Dorsolateral prefrontal cortex (tissue), 122 donors: ENCODE measurements at places on chromosomes 1 and 21.

GRCh38 chr21:38661197-38661871 is 144.4 kb upstream of the ETS2 start:
- no peak for DNase-seq

GRCh38 chr1:231778009-231778719 is 151.6 kb downstream of the DISC1 start:
- DNase-seq = no peak

DNA sequence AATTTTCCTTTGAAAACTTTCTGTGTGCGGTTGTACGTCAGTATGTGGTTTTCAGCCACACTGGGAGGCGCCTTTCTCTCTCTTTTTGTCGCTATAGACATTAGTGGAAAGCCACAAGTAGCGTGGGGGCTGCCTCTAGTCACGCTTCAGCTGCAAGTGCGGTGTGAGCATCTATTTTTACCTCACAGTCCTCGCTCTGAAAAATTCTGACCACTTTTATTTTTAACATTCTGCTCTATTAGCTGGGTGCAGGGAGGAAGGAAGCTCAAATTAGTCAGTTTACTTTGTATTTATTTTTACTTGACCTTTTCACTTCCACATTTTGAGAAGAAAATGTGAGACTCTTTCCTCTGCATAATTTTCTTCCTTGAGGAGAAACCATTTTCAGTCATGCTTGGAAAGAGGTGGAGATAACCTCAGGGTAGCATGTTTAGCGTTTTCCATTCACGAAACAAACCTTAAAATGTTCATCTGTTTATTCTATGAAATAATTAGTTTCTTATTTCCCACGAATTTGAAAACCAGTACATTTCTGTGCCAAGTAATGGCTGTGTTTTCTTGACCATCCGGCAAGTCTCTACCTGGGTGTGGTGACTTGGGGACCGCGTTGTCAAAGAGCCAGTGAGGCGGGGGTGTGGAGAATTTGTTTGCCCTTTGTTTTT is 35.6 kb downstream of the ADARB1 start:
- DNase-seq = no peak

DNA sequence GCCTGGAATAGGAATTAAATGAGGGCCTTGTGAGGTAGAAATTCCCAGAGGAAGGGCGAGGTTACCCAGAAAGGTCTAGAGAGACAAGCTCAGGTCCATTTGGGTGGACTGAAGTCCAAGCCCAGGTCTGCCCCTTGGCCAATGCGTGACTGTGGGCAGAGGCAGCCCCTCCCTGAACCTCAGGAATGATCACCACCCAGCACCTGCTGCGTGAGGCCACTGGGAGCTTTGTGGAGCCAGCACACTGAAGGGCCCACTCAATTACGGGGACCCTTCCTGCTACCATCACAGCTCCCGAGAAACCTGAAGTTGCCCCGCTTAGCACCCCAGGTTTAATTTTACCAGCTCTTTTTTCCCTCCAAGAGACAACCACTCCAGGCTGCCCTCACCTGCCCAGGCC is 6.5 kb upstream of the MATN1 start:
- no peak for DNase-seq

- no peak for DNase-seq
These were observed 148.0 kb downstream of the DHRS3 start for GRCh38 chr1:12469990-12470389.

DNA sequence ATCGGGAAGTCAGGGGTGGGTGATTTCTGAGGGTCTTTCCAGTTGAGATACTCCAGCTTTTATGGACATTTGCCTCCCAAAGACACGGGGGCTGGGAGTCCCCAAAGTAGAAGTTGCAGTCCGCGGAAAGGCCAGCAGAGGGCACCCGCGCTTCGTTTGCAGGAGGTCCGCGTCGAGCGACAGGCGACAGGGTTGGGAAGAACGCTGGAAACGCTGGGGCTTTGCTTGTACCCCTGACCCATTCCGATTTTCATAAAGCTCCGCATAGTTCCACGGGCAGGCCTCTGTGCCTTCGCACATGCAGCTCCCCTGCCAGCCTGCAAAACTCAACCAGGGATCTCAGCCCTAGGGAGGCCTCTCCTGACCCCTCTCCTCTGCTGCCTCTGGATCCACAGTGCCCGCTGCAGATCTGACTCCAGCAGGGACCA is 44.2 kb upstream of the LAPTM5 start:
- peak; percentile 88 for DNase-seq

- peak; percentile 43 for DNase-seq
These were observed 26.5 kb downstream of the HMGCS2 start for GRCh38 chr1:119742202-119742601.

- no peak for DNase-seq
These were observed 38.7 kb downstream of the DHX9 start for GRCh38 chr1:182877842-182878241.

- DNase-seq = no peak
These were observed 71.6 kb upstream of the TRAPPC10 start for GRCh38 chr21:43940329-43941050.

- no peak for DNase-seq
These were observed 13.7 kb downstream of the PSMA5 start for GRCh38 chr1:109412551-109412950.

- DNase-seq = no peak
These were observed 3.7 kb downstream of the GJB4 start for GRCh38 chr1:34763142-34763781.

GRCh38 chr21:36914244-36915013 is 52.0 kb downstream of the HLCS start:
- no peak for DNase-seq

DNA sequence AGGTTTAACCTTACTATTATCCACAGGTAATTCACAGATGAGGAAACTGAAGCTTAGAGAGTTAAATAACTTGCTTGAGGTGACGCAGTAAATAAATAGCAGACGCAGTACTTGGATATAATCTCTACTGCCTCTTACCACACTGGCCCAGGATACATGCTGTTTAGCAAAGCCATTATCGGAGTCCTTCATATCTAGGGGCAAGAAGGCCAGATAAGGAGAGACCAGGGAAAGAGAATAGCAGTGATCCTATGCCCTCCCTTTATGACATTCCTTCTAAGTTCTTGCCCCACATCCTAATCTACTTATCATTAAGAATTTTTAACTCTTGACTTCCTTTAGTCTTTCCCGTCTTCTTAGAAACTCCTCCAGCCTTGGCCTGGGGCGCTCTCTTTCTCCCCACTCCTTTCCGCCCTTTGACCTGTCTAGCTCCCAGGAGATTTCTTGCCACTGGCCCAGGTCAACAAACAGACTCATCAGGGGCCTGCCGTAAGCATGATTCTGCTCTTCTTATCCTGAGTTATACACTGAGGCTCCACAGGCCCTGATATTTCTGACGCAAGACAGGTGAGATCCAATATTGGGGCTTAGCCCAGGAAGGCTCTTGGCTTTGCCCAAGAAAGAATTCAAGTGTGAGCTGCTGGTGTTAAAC is 11.4 kb upstream of the SLAMF1 start:
- DNase-seq = no peak

- DNase-seq = peak; percentile 67
These were observed 5.9 kb upstream of the FNDC5 start for GRCh38 chr1:32876341-32877210.

DNA sequence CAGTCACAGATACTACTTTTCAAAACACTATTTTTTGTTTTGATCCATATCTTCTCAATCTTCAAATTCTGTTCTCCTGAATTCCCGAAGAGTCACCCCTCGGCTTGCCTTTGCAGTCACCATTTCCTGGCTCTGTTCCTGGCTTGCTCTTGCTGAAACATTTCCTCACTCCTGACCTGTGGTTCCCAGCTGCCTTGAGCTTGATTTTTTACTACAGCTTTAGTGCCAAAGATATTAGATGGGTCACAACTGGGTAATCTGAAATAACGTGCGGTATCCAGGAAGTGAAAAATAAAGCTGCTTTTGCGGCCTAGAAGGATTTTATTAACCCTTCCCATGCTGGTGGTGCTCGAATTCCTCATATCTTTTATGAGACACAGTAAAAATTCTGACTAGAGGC is 318.8 kb downstream of the PCP4 start:
- DNase-seq = no peak

DNA sequence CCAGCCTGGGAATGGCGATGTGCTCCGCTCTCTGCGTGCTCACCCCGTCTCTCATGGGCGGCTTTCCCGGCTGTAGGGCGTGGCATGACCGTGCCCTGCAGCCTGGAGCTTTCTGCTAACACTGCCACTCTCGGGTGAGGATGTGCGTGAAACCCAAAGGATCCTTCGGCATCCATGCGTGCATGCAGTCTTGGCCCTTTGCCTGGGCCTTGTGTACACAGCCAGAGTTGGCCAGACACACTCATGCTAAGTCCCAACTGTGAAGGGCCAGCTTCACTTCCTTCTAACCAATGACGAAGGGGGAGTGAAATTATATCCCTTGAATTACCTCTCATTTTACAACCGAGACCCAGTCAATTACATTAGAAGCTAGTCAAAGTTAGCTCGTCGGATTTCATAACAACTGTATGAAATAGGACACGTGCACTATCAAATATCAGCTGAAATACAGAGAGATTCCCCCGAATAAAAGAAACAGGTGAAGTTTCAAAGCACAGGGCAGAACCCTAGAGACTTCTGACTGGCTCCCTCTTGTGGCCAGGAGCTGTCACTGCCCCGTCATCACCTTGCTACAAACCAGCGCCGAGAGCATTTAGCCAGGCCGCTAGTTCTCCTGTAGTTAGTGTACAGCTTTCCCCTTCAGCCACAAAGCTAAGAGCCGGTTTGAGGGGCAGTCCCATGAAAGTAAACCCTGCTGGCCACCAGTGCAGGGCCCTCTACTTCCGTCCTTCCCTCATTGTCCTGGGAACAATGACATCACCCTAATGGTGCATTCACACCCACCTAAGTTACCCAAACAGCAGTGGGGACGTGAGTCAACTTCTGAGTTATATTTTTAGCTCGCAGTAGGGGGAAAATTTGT is 63.4 kb upstream of the COA6 start:
- DNase-seq = peak; percentile 59

- DNase-seq = no peak
These were observed 64.8 kb upstream of the BACH1 start for GRCh38 chr21:29233611-29234540.

GRCh38 chr1:103156966-103157365 is 48.6 kb upstream of the COL11A1 start:
- DNase-seq = no peak

GRCh38 chr21:16169102-16169511 is 439.3 kb downstream of the USP25 start:
- DNase-seq = no peak

GRCh38 chr1:204971517-204972336 is 71.3 kb upstream of the CNTN2 start:
- no peak for DNase-seq

DNA sequence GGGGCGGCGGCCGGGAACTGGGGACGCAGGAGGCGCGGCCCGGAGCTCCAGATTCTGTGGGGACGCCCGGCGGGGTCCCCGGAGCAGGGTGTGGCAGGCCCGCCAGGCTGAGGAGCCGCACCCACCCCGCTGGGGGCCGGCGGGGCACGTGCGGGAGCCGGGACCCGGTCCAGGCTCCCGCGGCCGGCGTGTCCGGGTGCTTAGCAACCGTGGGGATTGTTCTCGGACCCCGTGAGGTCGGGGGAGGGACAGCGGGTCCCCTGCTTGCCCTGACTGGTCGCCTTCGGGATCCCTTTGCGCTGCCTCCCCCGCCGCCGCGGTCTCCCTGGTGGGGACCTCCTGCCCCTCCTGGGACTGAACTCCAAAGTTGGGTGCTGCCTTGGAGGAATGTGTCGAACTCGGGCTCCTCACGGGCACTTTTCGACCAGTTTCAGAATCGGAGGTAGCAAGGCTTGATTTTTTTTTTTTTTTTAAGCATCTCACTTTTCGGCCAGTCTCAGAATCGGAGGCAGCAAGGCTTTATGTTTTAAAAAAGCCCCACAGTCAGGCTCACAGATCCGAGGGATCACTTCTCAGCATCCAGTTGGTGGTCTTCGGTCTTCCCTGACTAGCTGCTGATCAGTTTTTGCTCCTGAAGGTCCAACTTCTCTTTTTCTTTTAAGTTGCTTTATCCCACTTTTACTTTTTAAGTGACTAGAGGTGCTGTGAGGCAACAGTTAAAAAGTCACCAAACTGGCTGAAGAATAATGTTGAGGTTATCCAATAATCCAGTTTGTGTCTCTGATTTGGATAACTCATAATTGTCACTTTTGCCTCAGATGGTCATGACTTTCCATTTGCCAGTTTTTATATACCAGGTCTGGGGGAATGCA is 648 bp downstream of the FAM76A start:
- DNase-seq = peak; percentile 70

GRCh38 chr21:44428281-44428960 is 26.9 kb upstream of the LRRC3 start:
- DNase-seq = no peak

- DNase-seq = no peak
These were observed 27.7 kb upstream of the NGF start for GRCh38 chr1:115365738-115366137.

- DNase-seq = no peak
These were observed 116.3 kb upstream of the CACYBP start for GRCh38 chr1:174883409-174883808.

DNA sequence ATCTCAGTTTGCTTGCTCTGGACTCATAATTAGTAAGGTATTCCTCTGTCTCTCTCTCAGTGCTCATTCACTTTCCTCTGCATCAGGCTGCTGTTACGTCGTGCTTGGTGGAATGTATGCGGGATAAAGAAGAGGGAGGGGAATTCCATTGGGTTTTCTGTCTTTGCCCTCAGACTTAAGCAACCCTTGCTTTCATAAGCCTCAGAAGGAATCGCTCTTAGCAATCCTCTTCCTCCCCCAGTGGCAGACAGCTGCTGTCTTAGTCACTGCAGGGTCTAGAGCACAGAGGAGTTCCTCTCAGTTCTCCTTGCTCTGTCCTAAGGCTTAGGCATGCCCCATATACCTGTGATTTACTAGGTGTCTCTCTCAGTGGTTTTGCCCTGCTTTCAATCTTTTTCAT is 19.1 kb upstream of the NTMT2 start:
- no peak for DNase-seq

GRCh38 chr1:41354956-41355355 is 6.3 kb upstream of the FOXO6 start:
- no peak for DNase-seq

DNA sequence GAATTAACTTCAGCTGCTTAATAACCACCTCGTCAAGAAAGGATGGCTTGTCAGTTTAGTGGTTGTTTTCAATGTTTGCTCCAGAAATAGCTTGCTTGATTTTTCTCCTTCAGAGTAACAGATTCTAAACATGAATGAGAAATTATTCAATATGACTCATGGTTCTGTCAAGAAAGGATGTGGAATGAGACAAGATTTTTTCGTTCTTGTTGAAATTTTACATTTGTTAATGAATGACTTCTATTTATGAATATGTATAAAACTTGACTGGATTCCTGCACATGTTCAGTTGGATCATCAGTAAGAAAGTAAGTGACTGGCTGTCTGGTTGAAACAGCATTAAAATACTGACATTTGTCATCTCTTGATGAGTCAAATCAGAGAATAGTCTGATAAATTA is 38.3 kb downstream of the IFI44 start:
- no peak for DNase-seq

- DNase-seq = no peak
These were observed 367.7 kb upstream of the DPYD start for GRCh38 chr1:98288494-98288893.

GRCh38 chr21:45427331-45428271 is 22.6 kb downstream of the COL18A1 start:
- DNase-seq = no peak
